ENCODE measurements at places on chromosomes 5 and 9. TPM values are rescaled to one million over a fixed set of nuclear protein-coding genes. Genes with fewer than 3 reads are reported as not detected.

Gene TUSC1
- total RNA-seq = 8.7 TPM

Gene SLC36A2
- not detected for total RNA-seq

Gene GABRA6
- total RNA-seq = not detected

Gene PDLIM4
- total RNA-seq = 217 TPM

Gene FOXD4L4
- total RNA-seq = 0.67 TPM

Data from mammary epithelial cell (primary cell).